SW 1271 (cell line): ENCODE measurements at places on chromosomes 2 and 18.

DNA sequence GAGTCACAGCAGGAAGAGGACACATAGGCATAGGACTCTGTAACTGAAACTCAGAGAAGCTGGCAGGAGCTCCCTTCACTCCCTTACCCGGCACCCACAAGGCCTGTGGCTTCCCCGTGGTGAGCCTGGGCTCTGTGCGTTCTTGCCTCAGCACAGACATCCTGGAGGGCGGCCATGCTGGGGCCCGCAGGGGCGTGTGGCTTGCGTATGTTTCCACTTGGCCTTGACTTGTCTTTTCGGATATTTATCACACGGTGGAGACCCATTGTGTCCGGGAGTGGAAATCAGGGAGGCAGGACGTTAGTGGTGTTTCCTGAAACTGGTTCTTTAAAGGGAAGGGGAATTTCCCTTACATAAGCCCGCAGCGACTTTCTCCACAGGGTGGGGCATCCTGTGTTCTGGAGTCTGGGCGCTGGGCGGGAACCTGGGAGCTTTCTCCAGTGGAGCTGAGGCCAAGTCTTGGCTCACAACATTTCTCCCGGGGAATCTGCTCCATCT is 49.9 kb upstream of the EML6 start:
- DNase-seq = no peak

- no peak for DNase-seq
Observed at GRCh38 chr2:160575368-160575767, 81.8 kb upstream of the RBMS1 start.

DNA sequence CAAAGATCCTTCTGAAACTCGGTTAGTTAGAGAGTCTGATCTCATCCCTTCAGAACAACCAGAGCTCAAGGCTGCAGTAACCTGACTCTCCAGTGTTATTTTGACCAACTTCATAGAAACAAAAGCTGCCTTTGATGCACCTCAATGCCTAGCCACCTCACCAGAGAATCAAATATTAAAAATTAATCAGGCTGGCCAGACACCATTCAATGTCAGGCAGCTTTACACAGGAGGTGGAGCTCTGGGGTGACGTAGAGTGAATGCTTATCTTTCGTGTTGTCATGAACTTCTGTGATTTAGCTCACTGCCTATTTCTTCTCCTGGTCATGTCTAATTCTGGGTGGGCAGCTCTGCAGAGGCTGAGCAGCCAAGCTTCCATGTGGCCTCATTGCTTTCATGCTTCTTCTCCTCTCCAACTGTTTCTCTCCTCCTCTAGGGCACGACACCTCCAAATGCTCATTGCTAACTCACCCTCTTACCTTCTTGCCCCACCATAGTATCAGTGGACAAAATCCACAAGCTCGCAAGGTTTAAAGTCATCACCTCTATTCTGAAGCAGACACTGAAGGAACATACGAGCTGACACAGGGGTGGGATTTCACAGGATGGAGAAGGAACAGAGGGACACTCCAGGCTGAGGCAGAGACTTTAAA is 39.4 kb downstream of the AAK1 start:
- DNase-seq = no peak

- no peak for DNase-seq
Observed at GRCh38 chr2:173762864-173763263, 202.3 kb downstream of the SP3 start.

GRCh38 chr2:195735347-195735746 is 78.3 kb downstream of the SLC39A10 start:
- DNase-seq = no peak

DNA sequence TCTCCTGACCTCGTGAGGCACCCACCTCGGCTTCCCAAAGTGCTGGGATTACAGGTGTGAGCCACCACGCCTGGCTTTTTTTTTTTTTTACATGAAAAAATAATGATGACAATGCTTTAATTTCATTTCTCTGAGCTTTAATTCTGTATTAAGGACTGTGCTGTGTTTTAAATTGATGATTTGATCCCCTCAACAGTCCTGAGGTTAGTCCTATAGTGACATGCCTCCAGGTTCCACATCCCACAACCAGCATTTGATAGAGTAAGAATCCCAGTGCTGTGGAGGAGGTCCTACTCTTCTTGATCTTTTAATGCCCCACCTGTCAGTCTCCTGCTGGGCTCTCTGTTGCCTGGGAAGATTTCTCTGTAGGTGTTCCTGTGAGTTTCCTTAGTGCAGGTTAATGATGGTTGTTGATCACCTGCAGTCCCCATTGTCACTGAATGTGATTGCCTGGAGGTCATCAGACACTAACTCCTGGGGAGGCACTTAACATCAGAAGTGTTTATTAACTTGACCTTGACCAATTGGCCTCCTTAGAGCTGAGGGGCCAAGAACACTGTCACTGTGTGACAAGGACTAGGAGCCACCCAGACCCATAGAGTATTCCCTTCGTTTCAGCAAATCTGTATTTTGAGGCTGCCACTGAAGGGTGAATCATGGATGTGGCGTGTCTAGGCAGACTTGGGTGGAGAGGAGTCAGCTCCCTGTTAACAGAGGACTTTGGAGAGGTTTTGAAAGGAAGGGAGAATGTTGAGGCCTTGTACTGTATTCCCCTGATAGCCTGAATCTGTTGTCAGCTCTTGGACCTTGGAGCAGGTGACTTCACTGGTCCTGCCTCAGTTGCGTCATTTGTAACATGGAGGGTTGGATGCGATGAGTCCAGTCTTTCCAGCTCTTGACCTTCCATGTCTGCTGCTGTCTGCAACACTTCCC is 11.5 kb downstream of the ASAP2 start:
- DNase-seq = no peak

DNA sequence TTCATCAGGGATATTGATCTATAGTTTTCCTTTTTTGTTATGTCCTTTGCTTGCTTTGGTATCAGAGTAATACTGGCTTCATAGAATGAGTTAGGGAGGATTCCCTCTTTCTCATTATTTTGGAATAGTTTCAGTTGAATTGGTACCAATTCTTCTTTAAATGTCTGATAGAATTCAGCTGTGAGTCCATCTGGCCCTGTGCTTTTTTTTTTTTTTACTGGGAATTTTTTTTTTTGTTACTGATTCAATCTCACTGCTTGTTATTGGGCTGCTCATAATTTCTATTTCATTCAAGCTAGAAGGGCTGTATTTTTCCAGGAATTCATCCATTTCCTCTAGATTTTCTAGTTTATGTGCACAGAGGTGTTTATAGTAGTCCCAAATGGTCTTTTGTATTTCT is 103.9 kb downstream of the RND3 start:
- no peak for DNase-seq

GRCh38 chr2:154455866-154456265 is 242.6 kb upstream of the KCNJ3 start:
- no peak for DNase-seq

- no peak for DNase-seq
Observed at GRCh38 chr2:136306836-136307235, 188.9 kb upstream of the CXCR4 start.

DNA sequence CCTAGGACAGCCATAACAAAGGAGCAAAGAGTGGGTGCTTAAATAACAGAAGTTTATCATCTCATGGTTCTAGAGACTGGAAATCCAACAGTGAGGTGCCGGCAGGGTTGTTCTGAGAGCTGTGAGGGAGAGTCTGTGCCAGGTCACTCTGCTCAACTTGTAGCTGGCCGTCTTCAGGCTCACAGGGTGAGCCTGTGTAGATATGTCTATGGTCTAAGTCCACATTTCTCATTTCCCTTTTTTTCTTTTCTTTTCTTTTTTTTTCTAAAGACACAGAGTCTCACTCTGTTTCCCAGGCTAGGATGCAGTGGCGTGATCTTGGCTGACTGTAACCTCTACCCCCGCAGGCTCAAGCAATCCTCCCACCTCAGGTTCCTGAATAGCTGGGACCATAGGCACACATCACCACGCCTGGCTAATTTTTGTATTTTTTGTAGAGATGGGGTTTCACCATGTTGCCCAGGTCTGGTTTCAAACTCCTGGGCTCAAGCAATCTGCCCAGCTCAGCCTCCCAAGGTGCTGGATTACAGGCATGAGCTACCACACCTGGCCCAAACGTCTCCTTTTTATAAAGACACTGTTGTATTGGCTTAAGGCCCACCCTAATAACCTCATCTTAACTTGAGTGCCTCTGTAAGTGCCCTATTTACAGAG is 142.2 kb downstream of the SP3 start:
- no peak for DNase-seq

DNA sequence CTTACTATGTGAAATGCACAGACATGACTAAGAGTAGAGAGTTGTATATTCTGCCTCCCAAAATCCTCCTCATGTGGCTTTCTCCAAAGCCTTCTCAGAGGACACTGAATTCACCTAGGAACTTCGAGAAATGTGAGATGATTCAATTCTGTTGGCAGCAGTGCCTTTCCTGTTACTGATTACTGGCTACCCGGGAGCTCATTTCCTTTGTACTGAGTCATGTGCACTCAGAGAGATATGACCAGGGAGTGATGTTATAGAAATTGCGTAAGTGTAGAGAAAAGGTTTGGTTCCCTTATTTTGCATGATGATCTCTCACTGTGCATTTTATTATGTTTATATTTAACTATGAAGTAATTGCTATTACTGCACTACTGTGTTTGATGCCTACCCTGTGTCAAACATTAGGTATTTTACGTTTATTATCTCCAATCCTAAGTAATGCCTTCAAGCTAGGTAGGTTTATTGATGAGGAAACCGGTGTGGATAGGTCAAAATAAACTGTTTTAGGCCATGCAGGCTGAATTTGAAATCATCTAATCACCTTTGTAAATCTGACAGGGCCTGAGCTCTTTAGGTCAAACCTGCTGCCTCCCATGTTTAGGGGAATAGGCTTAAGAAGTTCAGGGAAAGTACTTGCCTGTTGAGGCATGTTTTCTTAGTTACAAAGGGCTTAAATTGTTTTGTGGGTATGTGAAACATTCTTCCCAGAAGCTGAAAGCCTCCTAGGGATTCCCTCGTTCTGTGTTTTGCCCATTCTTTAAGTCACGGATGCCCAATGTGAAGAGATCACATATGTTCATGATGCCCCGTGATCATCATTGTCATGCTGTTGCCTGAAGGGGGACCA is 86.8 kb downstream of the FMNL2 start:
- peak; percentile 99 for DNase-seq

- no peak for DNase-seq
Observed at GRCh38 chr18:39746201-39746600, 2180.6 kb upstream of the CELF4 start.

- DNase-seq = no peak
Observed at GRCh38 chr2:30847329-30847728, 40.1 kb upstream of the CAPN13 start.

GRCh38 chr2:106205488-106205887 is 11.4 kb upstream of the UXS1 start:
- DNase-seq = no peak

DNA sequence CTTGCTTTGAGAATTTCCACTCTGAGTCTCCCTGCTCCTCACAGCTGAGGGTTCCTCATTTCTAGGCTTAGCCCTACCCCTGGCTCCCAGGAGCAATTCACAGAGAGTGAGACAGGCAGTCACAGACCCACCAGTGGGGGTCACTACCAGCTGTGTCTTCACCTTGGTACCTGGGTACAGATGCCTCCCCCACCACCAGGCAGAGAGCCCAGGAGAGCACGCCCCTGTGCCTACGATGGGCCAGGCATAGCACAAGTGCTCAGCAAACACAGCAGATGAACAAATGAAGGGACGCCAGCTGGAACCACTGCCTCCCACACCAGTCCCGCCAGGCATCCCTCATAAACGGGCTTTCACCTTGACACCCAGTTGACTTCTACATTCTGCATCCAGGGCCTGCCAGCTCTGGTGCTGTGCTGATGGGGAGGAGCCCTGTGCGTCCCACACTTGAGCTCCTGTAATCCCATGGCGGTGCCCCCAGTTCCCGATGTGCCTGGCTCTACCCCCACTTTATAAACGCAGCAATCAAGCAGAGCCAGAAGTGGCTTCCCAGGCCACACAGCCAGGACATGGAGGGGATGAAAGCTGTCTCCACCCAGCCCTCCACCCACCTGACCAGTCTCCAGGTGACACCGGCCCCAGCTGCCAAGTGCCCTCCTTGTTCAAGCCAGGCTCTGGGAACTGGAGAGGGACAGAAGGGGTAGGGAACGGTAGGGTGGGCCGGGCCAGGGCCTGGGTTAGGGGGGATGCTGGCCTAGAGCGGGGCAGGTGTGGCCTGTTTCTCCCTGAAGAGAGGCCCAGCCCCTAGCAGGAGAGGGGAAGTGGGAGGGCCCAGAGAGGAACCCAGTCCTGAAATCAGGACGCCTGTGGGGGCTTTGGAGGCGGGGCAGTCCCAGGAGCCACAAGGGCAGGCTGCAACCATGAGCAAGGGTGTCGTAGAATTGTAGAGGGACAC is 42.5 kb downstream of the SCTR start:
- no peak for DNase-seq

- no peak for DNase-seq
Observed at GRCh38 chr2:127530245-127531140, 4.2 kb upstream of the IWS1 start.

- DNase-seq = no peak
Observed at GRCh38 chr2:88856409-88857135, 165.1 kb downstream of the RPIA start.

DNA sequence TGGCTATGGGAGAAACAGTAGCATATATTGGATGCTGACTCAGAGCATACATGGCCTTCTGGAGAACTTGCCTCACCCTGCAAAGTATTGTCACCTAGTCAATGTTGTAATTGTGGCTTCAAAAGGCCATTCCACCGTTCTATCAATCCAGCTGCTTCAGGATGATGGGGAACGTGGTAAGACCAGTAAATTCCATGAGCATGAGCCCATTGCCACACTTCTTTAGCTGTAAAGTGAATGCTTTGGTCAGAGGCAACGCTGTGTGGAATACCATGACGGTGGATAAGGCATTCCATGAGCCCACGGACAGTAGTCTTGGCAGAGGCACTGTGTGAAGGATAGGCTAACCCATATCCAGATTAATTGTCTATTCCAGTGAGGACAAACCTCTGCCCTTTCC is 1300.1 kb upstream of the ACVR2A start:
- no peak for DNase-seq

GRCh38 chr2:120396861-120397811 is 51.2 kb downstream of the INHBB start:
- no peak for DNase-seq

- no peak for DNase-seq
Observed at GRCh38 chr18:56462276-56462675, 176.1 kb downstream of the TXNL1 start.

- DNase-seq = no peak
Observed at GRCh38 chr18:24993628-24994027, 358.3 kb downstream of the ZNF521 start.

DNA sequence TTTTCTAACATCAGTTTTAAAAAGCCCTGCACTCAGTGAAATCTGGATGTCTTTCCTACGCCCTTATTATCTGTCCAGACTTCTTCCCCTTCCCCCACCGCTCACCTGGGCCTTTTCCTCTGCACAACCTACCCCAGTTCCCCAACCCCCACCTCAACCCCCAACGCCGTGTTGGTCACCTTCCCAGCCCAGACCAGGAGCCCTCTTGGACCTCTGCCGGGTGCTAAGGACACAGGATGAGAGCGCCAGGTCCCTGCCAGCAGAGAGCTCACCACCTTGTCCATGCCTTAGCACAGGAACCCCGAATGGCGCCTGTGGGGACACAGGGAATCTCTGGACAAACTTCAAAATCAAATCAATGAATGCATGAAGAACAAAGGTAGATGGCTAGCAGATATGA is 966 bp upstream of the RBM43 start:
- DNase-seq = no peak
